ENCODE measurements at places on chromosomes 5 and 9.

GRCh38 chr5:56876327-56876726, 33.1 kb upstream of the SETD9 start:
- DNase-seq = no peak

GRCh38 chr9:35114113-35114839, 1.4 kb downstream of the ATOSB start:
- DNase-seq = peak; percentile 54

DNA sequence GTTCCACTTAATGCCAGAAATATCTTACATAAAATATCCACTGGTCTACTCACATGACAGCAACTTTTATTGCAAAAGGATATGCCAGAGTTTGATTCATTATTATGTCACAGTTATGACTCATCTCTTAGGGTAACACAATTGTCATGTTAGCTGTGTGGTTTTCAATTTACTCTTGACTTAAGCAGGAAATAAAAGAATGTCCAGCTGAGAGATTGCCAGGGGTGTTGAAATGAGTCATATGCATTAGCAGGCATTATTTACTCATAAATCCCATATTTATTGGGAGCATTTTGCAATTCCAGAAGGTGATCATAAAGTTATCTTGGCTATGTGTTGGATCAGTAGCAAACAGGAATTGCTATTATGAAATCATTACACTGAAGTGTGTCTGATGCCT, 1164.6 kb upstream of the CDH18 start:
- DNase-seq = no peak

DNA sequence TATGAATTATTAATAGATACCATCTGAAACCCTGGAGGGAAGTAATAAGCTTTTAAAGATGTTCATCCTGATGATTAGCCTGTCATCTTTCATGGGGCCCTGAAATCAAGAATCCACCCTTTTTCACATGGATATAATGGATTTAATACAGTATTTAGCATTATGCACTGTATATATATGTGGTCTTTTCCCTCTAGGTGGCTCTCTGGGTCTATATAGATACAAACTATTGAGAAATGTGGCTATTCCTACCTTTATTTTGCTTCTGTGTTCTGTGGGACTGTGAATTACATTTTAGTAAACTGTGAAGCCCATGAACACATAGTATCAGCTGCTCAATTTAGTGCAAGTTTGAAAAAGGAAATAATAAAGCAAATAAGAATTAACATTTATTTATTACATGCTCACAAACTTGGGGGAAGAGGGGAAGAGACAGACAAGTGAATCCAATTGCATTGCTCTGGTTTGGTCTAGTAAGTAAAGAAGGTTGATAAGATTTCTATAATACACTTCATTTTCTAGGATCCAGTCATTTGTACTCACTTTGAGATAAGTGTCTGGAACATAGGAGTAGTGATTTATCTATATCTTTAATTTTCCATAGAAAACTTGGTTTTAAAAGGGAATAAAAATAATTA, 112.2 kb downstream of the SCAMP1 start:
- no peak for DNase-seq

DNA sequence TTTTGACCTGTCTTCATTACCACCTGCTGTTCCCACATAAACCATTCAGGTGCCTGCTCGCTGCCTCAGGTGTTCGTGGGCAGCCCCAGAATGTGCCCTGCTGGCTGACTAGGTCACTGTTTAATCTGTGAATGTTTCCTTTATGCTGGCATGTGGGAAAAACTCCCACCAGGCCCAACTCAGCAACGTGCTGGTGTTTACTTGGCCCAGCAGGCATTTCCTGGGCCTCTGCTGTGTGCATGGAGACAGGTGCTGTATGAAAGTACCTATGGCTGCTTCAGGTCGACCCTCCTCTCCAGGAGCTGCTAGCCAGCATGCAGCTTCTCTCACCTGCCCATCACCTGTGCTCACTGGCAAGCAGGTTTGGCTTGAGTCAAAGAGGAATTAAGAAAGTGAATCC, 65.8 kb downstream of the RAD23B start:
- DNase-seq = no peak

DNA sequence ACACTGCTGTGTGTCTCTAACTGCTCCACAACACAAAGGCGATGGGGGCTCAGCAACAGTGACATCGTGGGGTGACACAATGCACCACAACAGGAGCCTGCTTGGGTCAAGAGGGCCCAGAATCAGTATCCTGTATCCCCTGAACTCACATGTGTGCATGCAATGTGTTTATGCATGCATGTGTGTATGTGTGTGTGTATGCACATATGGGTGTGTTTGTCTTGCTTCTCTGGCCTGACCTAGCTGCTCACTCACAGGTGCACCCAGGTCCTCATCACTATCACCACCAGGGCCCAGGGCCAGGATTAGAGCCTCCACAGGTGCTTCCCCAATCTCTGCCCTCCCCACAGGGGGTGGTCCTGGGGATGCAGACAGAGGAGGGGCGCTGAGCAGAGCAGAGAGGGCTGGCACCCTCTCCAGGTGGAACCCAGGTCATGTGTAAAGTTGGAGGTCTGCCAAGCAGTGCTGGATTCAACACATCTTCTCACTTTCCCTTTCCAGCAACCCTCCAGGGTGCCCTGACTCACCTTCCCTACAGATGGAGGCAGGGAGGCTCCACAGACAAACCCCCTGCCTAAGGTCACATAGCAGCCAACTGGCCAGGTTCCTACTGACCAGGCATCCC, 18.1 kb upstream of the ZNF484 start:
- no peak for DNase-seq

GRCh38 chr5:102018690-102019089, 277.4 kb downstream of the SLCO4C1 start:
- DNase-seq = no peak

DNA sequence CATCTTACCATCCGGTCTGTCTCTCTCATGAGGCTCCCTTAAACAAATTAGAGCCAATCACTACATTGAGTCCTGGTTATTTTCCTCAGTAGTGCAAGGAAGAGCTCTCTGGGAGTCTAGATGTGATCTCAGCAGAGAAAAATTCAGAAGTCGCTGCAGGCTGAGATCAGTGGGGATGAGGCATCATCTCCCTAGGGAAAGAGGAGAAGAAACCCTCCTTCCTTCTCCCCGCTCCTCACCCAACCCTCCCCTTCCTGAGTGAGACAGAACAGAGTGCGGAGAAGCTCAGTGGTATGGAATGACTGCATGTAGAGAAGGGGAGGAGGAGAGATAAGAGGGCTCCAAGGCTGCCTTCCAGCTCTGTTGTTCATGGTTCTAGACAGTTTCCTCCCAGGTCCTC, 80.5 kb downstream of the PAPPA start:
- no peak for DNase-seq

DNA sequence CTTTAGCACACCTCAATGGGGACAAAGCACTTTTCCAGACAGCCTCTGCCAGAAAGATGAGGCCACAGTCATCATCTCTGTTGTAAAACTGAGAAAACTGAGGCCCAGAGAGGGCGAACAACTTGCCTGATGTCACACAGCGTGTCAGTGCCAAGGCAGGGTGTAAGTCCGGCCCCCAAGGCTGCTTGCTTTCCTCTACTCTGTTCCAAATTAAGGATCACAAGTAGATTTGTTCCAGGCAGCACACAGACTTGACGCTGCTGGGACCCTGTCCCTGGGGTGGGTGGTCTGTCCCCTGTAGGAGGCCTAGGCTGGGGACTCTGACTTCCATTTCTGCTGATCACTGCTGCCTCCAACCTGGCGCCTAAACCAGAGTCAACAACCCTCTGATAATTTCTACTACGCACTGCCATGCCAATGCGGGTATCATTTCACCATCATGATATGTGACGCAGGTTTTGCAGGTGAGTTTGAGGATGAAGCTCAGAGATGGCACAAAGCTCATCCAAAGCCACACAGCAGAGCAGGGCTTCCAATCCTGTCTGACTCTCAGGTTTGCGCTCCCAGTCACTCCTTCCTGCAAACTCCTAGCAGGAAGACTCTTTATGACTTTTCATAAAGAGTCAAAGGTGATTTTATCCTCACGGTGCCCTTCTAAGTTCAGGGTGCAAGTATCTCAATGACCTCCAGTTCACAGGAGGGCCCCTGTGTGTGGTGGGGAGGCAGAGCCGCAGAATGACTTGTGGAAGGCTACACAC, 13.5 kb upstream of the RALGDS start:
- no peak for DNase-seq

Data from activated T-cell treated with anti-CD3 and anti-CD28 coated beads for 24 hours (primary cell).